Stimulated activated CD4-positive, alpha-beta T cell treated with anti-CD3 and anti-CD28 coated beads, Interleukin-12 subunit alpha, Interleukin-12 subunit beta, amount 100 ng/mL, for 48 hours (primary cell): ENCODE measurements at places on chromosomes 4 and X.

DNA sequence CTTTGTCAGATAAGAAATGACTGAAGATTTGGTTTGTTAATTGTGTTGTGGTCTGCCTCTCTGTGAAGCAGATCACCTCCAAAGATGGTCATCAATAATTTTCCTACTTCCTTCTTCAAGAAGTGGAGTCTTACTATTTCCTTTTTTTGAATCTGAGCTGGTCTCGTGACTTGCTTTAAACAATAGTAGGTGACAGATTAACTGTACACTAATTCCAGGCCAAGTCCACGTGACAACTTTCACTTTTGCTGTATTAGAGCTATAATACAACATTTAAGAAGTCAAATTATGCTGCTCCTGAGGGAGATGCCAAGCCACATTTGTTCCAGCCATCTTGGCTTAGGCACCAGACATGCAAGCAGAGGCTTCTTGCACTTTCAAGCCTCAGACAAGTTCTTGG lies 393.8 kb upstream of the GRID2 start:
- no peak for DNase-seq

- DNase-seq = no peak
Observed at GRCh38 chr4:124711471-124712371, 811 bp downstream of the ANKRD50 start.

- no peak for DNase-seq
Observed at GRCh38 chrX:107826238-107827029, 768 bp downstream of the MID2 start.

DNA sequence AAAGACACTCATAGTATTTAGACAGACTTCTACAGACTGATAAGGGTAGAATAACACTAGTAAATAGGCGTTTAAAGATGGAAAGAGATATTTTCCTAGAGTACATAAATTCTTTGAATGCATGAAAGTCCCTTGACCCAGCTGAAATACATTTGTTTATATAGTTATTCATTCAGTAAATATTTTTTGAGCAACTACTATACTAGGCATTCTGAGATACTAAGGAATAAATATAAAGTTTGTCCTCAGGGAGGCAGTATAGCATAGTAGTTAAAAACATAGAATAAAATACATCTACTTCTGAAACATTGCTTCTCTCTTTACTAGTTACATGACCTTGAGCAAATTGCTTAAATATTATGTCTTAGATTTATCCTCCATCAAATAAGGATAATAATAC lies 27.4 kb downstream of the HMGN5 start:
- DNase-seq = no peak

DNA sequence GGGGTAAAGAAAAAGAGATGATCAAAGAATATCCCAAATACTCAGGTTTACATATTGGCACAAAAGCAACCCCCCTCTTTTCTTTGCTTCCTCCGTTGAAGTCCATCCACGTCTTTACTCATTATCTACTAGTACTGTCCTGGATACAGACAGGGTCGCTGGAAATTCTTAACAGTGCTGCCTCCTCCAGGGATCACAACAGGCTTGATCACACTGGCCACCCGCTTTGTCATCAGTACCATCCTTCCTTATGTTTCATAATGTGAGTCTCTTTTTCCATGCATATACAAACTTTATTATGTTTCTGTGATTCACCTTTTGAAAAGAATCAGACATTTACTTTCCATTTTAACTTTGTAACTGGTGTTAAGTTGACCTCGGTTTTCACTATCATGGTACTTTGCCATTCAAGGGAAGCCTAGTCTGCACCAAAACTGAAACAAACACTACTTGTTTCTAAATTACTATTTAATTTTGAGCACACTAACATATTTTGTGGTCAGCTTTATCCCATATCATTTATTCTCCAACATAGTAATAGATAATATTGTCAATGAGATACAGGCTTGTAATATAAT lies 387.5 kb upstream of the PPP1R2C start:
- DNase-seq = peak; percentile 5

- DNase-seq = no peak
Observed at GRCh38 chr4:161581262-161582230, 582.3 kb downstream of the FSTL5 start.

GRCh38 chr4:19171832-19172231 lies 1079.9 kb upstream of the SLIT2 start:
- DNase-seq = no peak

DNA sequence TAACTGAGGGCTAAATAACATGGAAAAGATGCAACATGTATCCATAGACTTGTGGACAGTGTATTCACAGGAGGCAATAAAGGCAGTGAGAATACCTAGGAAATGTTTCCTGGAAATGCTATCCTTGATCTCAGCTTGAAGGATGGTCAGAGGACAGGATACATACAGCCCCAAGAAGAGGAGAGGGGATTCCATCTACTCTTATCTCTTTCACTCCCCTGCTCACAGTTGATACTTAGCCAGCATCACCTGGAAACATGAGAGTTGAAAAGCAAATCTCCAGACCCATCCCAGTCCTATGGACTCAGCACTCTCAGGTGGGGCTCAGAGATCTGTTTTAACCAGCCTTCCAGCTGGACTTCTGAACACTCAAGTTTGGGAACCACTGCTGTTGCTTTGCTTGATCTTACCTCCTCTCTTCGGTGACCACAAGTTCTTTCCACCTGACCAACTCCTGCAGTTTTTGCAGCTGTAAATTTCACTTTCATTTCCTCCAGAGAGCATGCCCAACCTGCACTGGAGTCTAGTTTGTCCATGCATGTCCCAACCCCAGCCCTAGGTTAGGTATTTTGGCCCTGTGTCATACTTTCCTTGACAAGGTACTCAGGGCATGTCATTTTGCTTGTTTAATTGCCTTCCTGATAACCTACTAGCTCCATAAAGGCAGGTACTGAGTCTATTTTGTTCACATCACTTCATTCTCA lies 10.4 kb downstream of the RELL1 start:
- no peak for DNase-seq

DNA sequence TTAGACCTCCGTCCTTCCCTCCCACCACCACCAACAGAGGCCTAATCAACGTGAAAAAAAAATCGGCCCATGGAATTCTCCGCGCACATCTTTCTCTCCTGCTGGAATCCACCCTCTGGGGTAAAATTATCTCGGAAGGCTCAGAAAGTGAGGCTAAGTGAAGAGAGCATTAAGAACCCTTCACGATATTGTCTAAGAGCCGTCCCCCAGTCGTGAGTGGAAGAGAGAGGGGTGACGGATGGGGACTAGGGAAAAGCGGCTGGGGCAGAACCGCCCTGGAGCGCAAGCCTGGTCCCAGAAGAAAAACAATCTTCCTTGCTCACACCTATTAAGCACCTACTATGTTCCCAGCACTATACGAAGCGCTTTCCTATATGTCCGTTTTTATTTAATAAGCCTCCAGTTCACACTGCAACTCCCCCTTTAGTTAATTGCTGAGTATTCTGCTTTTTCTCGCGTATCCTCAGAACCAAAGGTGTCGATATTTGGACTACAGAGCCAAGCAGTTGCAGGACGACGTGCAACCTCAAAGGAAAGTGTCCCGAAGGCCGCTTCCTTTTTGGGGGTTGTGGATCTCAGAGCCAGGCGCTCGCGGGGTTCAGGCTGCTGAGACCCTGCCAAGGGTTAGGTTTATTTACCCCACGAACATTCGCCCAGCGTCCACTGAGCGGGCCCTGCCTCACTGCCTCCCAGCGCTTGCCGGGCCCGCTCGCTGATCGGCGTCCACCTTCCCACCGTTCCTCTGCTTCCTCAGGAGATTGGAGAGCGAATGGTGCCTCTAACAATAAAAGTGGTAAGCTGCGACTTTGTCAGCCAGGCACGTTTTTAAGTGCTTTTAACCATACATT lies 889 bp downstream of the MGARP start:
- no peak for DNase-seq

DNA sequence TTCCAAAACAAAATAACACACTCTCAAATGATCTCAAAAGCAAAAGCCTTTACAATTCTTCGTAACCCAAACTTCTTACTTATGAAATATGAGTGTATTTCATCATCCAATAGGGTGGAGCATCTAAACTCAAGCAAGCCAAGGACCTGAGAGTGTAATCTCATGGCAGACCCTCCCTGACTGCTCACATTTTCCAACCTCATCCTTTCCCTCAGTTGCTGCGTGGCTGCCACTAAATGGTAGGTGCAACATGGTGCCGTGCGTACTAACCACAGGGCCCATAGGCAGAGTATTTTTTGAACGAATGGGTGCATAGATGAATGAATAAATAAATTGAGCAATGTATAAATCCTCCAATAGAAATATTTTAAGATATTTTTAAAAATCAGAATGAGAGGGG lies 45.4 kb downstream of the TTC29 start:
- no peak for DNase-seq

GRCh38 chr4:129094347-129094746 lies 1.0 kb upstream of the SCLT1 start:
- no peak for DNase-seq

- no peak for DNase-seq
Observed at GRCh38 chr4:140267576-140267975, 105.9 kb upstream of the SCOC start.

DNA sequence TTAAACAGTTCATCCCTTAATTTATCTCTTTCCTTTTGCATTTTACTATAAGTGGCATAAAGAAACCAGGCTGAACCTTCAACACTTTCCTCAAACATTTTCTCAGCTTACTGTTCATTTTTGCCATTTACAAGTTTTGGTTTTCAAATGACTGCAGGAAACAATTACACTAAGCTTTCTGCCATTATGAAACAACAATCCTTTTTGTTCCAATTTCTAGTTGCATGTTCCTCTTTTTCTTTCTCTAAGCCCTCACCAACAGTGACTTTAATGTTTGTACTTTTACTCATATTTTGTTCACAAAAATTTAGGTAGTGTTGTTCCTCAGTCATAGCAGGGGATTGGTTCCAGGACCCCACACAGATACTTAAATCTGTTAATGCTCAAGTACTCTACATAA lies 1526.1 kb downstream of the STIM2 start:
- DNase-seq = no peak

GRCh38 chrX:120302434-120302833 lies 8.8 kb downstream of the TMEM255A start:
- DNase-seq = no peak

DNA sequence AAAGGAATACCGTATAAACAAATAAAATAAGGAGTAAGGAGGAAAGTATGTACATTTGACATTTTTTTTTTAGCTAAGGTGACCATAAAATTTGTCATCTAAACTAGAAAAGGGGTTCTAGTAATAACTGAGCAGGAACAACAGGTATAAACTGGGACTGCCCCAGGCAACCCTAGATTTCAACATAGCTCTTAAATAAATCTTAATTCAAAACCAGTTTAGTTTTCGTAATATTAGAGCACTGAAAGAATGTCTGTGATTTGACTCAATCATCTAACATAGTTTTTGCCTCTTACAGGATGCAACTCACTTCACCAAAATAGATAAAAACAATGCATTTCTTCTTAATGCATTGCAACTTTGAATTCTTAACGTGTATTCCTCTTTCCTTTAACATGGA lies 257.7 kb downstream of the ADAMTS3 start:
- no peak for DNase-seq

DNA sequence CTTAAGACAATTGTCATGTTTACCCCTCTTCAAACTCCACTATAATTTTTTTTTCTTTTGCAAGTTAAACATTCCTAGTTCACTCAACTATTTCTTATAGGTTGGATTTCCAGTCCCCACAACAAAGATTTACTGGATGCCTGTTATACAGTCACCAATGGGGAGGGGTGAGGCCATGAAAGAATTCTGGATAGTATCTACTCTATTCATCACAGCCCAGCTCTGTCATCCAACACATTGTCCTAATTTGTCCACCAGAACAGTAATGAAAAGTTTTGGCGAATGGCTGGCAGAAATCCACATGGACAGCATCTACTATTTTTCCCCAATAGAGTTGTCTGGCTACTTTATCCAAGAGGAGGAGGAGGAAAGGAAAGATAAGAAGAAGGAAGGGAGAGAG lies 192.7 kb upstream of the S100G start:
- no peak for DNase-seq

GRCh38 chr4:6439120-6439762 lies 33.2 kb downstream of the PPP2R2C start:
- no peak for DNase-seq

GRCh38 chrX:150536455-150537116 lies 31.8 kb upstream of the MTM1 start:
- DNase-seq = no peak

- DNase-seq = no peak
Observed at GRCh38 chrX:153871451-153871850, 14.5 kb downstream of the L1CAM start.

DNA sequence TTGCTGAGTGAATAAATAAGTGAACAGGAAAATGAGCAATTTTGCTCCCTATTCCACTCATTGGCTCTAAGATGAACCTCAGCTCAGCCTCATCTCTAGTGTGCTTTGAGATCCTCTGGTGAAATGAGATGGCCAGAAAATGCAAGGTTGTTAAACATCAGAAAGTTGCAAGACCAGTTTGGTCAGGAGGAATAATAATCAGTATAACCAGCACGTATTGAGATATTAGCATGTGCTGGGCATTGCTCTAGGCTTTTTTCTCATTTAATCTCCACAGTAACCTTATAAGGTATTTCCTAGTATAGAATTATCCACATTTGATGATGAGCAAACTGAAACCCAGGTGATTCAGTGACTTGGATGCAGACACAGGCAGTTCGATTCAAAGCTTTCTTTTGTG lies 110.5 kb upstream of the PAK3 start:
- no peak for DNase-seq

DNA sequence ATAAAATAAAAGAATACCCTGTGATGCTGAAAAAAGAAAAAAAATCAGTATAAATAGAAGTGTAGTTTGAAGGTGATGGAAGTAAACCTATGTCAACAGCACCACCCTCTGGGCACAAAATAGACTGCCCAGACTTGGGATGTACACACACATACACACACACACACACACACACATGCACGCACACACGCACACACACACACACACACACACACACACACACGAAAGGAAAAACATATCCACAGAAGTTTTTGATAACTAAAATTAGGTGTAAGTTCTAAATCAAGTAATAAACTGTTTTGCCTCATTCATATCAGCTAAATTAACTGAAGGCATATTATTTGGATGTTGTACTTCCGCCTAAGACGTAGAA lies 40.5 kb downstream of the ANXA5 start:
- DNase-seq = peak; percentile 11

GRCh38 chr4:70903291-70903603 lies 1.1 kb downstream of the MOB1B start:
- DNase-seq = no peak

- DNase-seq = no peak
Observed at GRCh38 chr4:30656828-30657227, 63.3 kb upstream of the PCDH7 start.

GRCh38 chr4:28555866-28556265 lies 1695.2 kb downstream of the STIM2 start:
- DNase-seq = no peak

GRCh38 chr4:99722725-99723124 lies 65.1 kb upstream of the C4orf54 start:
- no peak for DNase-seq

GRCh38 chr4:158810487-158811215 lies 41.8 kb downstream of the FNIP2 start:
- DNase-seq = no peak

- DNase-seq = no peak
Observed at GRCh38 chrX:85026170-85026569, 22.5 kb downstream of the APOOL start.
